ENCODE measurements at places on chromosomes 5 and 9.

- DNase-seq = no peak
Measured at GRCh38 chr9:78691542-78691941, 394.6 kb downstream of the PSAT1 start.

- no peak for DNase-seq
Measured at GRCh38 chr5:56530626-56531138, 284.7 kb upstream of the MAP3K1 start.

DNA sequence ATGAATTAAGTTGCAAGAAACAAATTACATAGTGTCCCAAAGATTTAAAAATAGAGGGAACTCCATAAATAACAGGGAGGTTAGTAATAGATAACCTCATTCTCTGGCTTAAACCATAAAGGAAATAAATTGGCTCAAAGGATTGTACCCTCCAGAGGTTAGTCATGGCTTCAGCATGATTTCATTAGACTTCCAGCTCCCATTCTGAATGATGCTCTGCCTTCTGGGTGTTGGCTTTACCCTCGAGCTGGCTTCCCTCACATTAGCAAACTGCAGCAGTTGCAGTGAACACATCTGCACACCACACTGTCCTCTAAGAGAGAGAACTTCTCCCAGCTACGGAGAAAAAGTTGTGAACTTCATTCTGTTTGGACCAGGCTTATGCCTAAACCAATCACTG lies 70.4 kb downstream of the RGS7BP start:
- DNase-seq = no peak

DNA sequence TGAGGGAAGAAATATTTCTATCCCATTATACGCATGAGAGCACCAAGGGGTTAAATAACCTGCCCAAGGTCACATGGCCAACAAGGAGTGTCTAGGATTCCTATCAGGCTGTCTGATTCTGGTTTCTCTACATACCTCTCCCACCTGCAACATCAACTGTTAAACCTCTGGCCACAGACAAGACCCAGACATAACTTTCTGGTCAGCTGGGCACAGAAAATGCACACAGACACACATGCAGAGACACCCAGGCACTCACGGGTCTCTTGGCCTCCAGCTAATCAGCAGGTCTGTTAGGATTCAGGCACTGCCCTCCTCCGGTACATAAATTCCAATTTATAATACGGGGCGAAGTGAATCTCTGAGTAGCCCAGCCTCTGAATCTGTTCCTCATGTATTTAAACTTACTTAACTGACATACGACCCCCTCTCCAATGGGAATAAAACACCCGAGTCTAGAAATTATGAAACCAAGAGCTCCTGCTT lies 1.5 kb downstream of the SEPTIN8 start:
- DNase-seq = peak; percentile 93

- no peak for DNase-seq
Measured at GRCh38 chr5:6386271-6386670, 7.9 kb upstream of the MED10 start.

GRCh38 chr9:120214332-120214731 lies 365.6 kb downstream of the CDK5RAP2 start:
- DNase-seq = no peak

DNA sequence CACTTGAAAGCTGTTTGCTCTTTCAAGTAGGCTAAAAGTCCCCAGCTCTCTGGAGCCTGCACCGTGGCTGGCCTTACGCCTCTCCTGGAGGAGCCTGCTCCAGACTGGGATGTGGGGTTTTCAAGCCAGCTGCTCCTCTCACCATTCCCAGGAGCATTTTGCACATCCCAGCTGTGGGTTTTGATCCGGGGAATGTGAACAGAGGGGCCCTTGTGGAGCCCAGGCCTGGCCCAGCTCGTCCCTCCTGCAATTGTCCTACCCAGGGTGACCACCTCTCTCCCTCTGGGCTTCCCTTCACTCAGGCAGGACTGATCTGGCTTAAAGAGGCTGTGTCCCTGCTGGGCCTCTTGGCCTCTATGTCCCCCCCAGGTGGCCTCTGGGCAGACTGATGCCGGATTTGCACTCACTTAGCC lies 32.5 kb upstream of the TIFAB start:
- no peak for DNase-seq

DNA sequence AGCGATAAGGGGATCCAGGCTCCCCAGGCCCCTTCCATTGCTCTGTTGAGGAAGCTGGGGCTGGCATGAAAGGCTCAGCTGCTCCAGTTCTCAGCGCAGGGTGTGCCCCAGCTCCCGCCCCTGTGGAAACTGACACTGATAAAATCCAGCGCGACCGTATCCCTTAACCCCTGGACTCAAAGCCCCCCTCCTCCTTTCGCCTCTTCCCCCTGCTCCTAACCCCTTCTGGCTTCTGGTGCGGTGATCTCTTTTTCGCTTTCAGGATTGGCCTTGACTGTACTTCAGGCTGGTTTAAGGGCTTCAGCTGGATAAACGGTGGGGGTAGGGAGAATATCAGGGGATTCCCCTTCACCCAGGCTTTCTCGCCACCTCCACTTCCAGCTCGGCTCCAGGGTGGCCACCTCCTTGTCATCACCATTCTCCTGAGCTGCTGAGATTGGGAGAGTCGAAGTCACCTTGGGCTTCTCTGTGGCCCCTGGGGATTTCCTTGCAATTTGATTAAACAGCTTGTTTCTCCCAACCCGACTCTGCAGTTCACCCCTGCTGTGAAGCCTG lies 843 bp downstream of the BSPRY start:
- no peak for DNase-seq

GRCh38 chr9:128901822-128902221 lies 19.0 kb upstream of the PHYHD1 start:
- DNase-seq = no peak

DNA sequence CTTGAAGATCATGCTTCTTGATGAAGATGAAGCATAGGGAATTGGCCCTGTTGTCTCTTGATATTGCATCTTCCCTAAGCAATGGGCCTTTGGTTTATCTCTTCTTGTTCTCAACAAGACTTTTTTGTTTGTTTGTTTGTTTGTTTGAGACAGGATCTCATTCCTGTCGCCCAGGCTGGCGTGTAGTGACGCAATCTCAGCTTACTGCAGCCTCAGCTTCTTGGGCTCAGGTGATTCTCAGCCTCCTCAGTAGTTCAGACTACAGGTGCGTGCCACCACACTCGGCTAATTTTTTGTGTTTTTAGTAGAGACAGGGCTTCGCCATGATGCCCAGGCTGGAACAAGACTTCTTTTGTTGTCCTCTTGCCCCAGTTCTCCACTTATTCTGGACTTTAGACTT lies 5.2 kb downstream of the TMEFF1 start:
- DNase-seq = no peak

GRCh38 chr9:135130207-135130976 lies 42.9 kb downstream of the OLFM1 start:
- no peak for DNase-seq

- no peak for DNase-seq
Measured at GRCh38 chr5:170235876-170236864, 3.4 kb downstream of the C5orf58 start.

GRCh38 chr5:65413822-65414221 lies 67.9 kb downstream of the ADAMTS6 start:
- no peak for DNase-seq

DNA sequence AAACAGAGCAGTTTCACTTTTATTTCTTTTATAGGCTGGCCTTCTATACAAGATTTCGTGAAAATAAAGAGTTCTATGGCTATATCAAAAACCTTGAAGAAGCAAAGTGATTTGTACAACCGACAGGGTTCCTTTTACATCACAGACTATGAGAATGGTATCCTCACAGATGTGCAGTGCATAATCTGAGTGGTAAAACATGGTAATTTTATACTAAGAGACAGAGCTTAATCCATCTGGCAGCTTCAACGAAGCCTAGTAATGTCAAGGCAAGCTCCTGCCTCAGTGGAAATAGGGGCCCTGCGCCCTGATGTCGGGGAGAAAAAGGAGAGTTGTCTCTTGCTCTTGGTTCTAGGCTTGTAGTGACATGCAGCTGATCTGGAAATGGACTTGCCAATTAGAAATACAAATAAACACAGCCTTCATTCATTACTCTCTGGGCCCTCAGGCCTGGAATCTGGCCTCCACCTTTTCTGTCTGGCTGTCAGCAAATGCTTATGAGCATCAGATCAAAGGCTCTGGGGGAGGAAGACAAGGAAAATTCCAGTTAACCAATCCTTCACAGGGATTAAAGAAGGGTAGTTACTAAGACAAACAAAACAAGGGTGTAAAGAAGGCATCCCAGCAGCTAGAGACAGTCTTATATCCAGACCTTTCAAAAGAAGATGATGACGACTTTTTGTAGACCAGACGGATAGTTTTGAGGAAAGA lies 33.6 kb upstream of the TRIM32 start:
- DNase-seq = peak; percentile 90

GRCh38 chr9:98551511-98552286 lies 157.0 kb downstream of the GABBR2 start:
- DNase-seq = peak; percentile 88

DNA sequence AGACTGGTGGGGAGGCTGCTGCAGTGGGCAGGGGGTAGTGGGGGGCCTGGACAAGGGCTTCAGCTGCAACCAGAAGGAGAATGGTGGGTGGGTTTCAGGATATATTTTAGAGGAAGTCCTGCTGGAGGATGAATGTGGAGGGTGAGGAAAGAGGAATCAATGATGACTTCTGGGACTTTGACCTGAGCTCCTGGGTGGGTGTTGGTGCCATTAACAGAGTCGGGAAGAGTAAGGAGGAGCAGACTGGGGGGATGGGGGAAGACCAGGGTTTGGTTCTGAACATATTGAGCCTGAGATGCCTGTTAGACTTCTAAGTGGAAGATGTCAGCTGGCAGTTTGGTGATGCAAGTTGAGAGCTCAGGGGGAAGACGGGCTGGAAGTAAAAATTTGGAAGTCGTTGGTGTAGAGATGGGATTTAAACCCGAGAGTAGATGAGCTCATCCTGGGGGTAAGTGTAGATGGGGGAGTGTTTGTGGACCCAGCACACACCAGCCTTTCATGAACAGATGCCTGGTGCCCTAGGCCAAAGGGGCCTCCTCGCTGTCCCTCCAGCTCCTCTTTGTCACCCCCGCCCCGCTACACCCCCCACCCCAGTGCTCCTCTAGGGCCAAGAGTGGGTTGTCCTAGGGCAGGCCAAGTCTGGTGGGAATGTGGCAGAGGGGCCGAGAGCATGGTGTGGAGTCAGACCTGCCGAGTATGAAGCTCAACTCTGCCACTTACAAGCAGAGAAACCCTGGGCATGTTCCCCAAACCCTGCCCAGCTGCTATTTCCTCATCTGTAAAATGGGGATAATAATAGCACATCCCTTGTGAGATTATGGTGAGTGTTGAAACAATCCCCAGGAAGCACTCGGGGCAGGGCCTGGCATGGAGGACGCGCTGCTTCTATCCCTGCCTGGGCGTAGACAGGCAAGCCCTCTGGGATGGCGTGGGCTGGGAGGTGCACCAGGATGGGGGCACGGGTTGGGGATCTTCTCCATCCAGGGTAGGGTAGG lies 4.0 kb downstream of the DNM1 start:
- peak; percentile 26 for DNase-seq

DNA sequence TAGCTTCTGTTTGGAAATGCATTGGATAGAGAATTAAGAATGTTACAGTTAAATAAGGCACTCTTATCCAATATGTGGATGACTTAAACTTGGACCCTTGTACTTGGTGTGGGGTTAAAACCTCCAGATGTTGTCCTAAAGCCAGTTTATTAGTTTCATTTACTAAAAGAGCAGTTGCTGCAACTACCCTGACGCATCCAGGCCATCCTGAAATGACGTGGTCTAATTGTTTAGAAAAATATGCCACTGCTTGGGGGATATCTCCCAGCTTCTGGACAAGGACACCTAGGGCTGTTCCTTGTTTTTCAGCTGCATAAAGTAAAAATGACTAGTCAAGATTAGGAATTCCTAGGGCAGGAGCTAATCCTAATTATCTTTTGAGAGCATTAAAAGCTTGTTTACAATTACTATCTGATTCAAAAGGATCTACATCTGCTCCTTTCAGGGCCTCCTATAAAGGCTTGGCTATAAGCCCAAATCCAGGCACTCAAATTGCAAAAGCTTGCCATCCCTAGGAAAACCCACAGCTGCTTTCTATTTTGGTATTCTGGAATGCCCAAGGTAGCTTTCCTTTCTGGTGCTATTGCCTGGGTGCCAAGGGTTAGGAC lies 45.7 kb upstream of the SLCO4C1 start:
- no peak for DNase-seq

GRCh38 chr5:6029811-6030271 lies 348.5 kb downstream of the MED10 start:
- DNase-seq = no peak

DNA sequence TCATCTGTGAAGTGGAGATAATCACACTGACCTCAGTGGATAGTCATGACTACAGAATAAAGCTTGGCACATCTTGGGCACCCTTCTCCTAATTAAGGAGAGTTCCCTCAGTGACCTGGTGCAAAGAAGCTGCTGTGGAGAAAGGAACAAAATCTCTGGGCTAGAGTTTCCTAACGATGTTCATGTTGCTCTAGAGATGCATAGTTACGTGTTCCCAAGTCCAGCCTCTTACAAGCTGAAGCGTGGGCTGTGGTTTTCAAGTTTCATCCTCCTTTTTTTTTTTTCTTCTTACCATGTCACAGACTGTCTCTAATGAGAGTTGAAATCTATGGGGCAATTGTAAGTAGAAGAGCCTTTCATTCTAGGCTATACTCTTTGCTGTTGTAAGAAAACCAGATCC lies 113.8 kb downstream of the DOCK8 start:
- no peak for DNase-seq

DNA sequence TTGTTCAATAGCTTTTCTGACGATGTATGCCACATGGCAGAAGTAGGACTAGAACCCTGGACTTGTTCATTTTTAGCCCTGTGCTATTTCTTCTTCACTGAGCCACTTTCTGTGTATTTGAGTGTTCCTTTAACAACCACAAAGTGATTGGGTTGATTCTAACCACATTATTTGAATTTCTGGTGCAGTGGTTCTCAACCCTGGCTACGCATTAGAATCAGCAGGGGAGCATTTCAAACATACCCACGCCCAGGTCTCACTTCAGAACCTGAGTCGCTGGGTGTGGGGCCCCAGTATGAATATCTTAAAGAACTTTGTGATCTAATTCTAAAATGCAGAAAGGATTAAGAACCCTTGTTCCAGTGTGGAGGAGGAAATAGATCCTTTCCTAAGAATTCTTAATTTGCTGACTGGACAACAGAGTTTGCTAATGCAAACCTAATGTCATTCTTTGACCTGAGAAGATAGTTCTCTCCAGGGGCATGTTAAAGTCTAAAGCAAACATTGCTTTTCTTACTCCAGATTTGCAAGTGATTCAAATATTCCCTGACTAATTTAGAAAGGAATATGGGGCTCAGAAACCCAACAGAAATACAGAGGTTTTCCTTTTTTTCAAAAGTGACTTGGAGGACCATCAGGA lies 75.4 kb upstream of the GDNF start:
- DNase-seq = no peak
